Pancreas (tissue), 10 donors: ENCODE measurements at places on chromosomes 7 and 10. TPM values are rescaled to one million over a fixed set of nuclear protein-coding genes. Genes with fewer than 3 reads are reported as not detected.
A peak's percentile ranks its signal among the peaks of the same experiment; 100 is the strongest.

GRCh38 chr7:88095-88926 lies 104.1 kb upstream of the FAM20C start:
- no peaks in the 10 kb centered on the region for H3K27me3 ChIP-seq
- no peaks in the 10 kb centered on the region for H3K36me3 ChIP-seq
- no peak overlapping the region for H3K27ac ChIP-seq
- H3K4me1 ChIP-seq, result peaks cover 4% of the 10 kb centered on the region
- H3K4me3 ChIP-seq, result no peak overlapping the region
- DNase-seq, result no peak

DNA sequence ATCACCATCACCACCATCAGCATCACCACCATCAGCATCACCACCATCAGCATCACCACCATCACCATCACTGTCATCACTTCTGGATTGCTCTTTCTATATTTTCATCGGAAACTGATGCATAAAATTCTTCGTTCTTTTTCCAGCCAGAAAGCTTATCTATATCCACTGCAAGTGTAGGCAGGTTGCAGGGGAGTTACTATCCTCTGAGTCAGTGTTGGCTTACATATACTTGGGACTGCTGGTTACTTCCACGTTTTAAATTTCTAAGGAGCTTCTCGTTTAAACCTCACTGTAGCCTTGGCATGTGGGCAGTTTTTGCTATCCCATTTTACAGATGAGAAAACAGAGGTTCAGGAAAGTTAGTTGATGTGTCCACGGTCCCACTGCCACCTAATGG lies 66.1 kb downstream of the FOXL3 start:
- no peaks in the 10 kb centered on the region for H3K36me3 ChIP-seq
- H3K4me3 ChIP-seq, result no peak overlapping the region
- H3K27me3 ChIP-seq, result no peaks in the 10 kb centered on the region
- H3K27ac ChIP-seq, result no peak overlapping the region

DNA sequence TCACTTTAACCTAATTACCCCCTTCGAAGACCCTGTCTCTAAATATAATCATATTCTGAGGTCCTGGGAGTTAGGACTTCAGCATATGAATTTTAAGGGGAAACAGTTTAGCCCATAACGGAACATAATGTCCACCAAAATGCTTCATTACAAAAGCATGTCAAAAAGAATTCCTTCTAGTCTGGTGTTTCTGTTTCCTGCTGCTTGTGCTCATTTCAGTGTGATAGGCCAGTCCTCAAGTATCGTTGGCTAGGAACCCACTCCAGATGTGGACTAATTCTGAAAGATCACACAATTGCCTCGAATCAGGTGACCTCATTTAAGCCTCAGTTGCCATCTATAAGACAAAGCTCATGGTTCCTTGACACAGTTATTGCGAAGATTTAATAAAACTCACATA lies 29.6 kb downstream of the INPP5F start:
- peaks cover 10% of the 10 kb centered on the region for H3K4me1 ChIP-seq
- no peak overlapping the region for H3K4me3 ChIP-seq
- H3K27ac ChIP-seq, result no peak overlapping the region
- H3K36me3 ChIP-seq, result no peaks in the 10 kb centered on the region

DNA sequence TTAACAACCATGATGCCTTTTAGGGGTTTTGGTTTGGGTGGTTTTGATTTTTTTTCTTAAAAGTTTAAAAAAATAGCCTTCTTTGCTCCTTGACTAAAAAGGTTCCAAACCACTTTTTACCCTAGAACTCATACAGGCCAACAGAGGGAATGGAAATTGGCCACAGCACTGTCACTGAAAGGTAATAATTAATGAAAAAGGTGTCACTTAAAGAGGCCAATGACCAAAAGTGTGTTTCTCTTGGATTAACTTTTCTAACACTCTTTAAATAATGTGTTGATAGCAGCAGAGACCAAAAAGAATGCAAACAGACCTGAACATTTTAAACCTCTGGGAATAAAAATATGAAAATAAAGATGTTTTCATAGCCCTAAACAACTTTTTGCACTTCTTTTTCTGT lies 221.1 kb upstream of the TCF7L2 start:
- no peak for DNase-seq
- H3K4me1 ChIP-seq, result peaks cover 25% of the 10 kb centered on the region
- H3K27me3 ChIP-seq, result no peaks in the 10 kb centered on the region
- H3K4me3 ChIP-seq, result no peak overlapping the region

DNA sequence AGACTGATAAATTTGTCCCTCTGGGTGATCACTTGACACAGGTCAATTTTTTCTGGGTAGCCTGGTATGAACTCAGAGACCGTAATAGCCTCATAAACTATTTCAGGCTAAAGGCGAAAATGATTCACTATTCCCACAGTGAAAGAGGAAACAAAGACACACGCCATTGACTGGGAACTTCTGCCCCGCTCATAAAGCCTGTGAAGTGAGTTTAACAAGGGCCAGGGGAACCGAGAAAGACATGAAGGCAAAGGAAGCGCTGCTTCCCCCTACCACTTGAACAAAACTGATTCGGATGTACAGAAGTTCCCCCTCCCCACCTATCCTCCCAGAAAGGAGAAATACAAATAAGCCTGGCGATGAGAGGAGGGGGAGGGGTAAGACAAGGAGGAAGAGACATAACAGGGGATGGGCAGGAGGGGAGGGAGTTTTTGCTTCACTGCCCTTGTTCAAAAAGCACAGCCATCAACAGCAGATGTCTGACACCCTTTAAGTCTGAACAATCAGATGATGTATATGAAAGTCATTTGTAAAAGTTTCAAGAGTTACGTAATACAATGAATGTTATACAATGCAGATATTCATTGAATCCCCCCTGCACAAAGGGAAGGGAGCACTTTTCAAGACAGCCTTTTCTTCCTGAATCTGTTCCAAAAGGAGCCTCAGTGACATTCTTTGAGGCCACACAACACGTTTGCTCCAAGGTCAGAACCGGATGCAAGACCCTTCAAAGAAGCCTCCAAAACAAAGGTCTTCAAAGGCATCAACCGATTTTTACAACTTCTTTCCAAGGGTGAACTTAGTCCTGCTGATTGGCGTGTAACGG lies 734 bp downstream of the ABCB4 start:
- no peaks in the 10 kb centered on the region for H3K36me3 ChIP-seq
- no peak overlapping the region for H3K27ac ChIP-seq
- H3K4me3 ChIP-seq, result peak overlapping the region; percentile 56

DNA sequence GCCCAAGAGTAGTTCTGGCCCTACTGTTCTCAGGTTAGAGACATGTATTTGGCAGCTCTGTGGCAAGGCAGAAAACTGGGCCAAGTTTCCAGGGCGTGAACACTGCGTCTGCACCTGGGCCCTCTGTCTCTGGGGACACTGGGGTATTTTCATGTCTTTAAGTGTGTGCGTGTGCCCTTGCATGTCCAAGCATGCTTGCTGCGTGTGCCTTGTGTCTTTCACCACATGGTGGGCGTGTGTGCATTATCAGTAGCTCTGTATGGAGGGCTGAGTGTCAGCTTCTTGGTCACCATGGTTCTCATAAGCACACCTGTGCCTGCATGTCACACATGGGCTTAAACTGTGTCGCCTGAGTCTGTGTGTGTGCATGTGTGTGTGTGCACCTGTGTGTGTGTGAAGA lies 69.3 kb downstream of the HIPK2 start:
- H3K36me3 ChIP-seq, result no peaks in the 10 kb centered on the region
- peaks cover 7% of the 10 kb centered on the region for H3K4me1 ChIP-seq
- H3K4me3 ChIP-seq, result no peak overlapping the region
- no peak for DNase-seq
- H3K27ac ChIP-seq, result no peak overlapping the region

Gene SFTPA1
- 1.1 TPM for total RNA-seq

Gene PKD2L1
- not detected for total RNA-seq

- no peak for DNase-seq
- peaks cover 9% of the 10 kb centered on the region for H3K4me1 ChIP-seq
- peak overlapping the region; percentile 96 for H3K27ac ChIP-seq
- peak overlapping the region; percentile 82 for H3K4me3 ChIP-seq
- H3K36me3 ChIP-seq, result no peaks in the 10 kb centered on the region
Observed at GRCh38 chr7:144834641-144835144, 1.2 kb downstream of the TPK1 start.

GRCh38 chr7:112052993-112053736 lies 153.0 kb downstream of the DOCK4 start:
- no peak overlapping the region for H3K4me3 ChIP-seq
- H3K4me1 ChIP-seq, result peaks cover 11% of the 10 kb centered on the region
- no peaks in the 10 kb centered on the region for H3K36me3 ChIP-seq
- no peaks in the 10 kb centered on the region for H3K27me3 ChIP-seq
- no peak for DNase-seq

DNA sequence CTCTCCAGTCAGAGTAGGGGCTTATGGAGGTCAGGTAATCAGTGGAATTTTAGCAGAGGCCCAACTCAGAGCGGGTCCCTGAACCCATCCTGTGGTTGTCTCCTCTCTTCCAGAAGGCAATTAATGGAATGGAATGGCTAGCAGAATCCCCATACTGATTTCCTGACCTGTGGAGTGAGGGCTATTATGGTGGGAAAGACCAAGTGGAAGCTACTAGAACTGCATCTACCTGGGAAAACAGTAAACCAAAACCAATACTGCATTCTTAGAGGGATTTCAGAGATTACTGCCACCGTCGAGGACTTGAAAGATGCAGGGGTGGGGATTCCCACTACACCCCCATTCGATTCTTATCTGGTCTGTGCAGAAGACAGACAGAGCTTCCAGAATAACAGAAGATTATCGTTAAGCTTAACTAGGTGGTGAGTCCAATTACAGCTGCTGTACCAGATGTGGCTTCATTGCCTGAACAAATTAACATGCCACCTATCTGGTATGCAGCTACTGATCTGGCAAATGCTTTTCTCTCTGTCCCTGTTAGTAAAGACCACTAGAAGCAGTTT lies 73.2 kb downstream of the LMBR1 start:
- no peak overlapping the region for H3K4me3 ChIP-seq
- H3K36me3 ChIP-seq, result no peaks in the 10 kb centered on the region
- no peak overlapping the region for H3K27ac ChIP-seq
- no peak for DNase-seq
- H3K4me1 ChIP-seq, result no peaks in the 10 kb centered on the region

- no peaks in the 10 kb centered on the region for H3K27me3 ChIP-seq
- no peaks in the 10 kb centered on the region for H3K36me3 ChIP-seq
- no peak for DNase-seq
- H3K4me3 ChIP-seq, result no peak overlapping the region
Observed at GRCh38 chr7:6558837-6559236, 7.6 kb upstream of the GRID2IP start.

Gene LIPM
- not detected for total RNA-seq

Gene EEF1AKMT2
- total RNA-seq, result 6.7 TPM

DNA sequence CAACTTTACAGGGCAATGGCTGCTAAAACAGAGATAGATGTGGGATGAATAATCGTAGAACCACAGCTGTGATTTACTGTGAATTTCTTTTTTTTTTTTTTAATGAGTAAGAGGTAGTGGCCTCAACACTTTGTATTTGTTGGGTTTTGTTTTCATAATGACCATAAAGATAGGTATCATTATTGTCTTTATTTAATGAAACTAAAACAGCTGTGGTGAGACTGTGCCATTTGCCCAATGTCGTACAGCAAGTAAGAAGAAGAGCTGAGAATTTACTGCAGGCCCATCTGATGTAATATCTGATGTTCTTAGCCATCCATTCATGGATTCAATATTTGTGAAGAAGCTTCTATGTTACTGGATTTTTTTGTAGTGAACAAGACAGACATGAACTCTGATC lies 271.2 kb downstream of the IPMK start:
- no peak overlapping the region for H3K27ac ChIP-seq
- H3K36me3 ChIP-seq, result no peaks in the 10 kb centered on the region
- DNase-seq, result no peak
- no peak overlapping the region for H3K4me3 ChIP-seq

GRCh38 chr10:99548041-99548530 lies 15.3 kb downstream of the NKX2-3 start:
- no peaks in the 10 kb centered on the region for H3K36me3 ChIP-seq
- no peak overlapping the region for H3K4me3 ChIP-seq
- H3K27ac ChIP-seq, result no peak overlapping the region
- peaks cover 2% of the 10 kb centered on the region for H3K27me3 ChIP-seq

GRCh38 chr7:148964483-148965267 lies 63.6 kb downstream of the PDIA4 start:
- H3K27me3 ChIP-seq, result no peaks in the 10 kb centered on the region
- DNase-seq, result no peak
- H3K27ac ChIP-seq, result no peak overlapping the region
- no peaks in the 10 kb centered on the region for H3K36me3 ChIP-seq
- H3K4me1 ChIP-seq, result no peaks in the 10 kb centered on the region

DNA sequence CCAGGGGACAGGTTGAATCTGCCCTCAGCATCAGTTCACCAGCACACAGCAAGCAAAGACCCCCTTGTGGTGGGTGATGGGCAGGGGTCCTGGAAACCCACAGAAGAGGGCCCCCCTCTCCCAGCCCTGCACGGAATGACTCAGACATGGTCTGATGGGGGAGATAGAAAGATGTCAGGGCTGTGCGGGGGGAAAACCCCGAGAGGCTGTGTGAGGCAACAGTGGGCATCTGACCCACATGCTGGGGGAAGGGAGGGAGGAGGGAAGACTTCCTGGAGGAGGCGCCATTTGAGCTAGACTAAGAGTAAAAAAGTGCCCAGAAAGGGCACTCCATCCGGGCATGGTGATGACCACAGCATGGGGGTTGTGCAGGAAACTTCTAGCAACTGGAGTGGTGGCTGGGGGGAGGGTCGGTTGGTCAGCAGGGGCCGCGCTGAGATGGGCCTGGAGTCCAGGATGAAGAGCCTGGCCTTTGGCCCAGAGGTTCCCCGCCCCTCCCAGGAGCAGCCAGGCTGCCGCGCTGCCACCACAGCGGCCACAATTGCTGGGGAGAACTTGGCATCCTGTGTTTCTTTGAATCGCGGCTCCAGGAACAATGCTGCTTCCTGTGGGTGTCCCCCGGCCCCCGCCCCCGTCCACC lies 2.5 kb downstream of the LFNG start:
- peak overlapping the region; percentile 88 for H3K27ac ChIP-seq
- peak overlapping the region; percentile 80 for H3K4me3 ChIP-seq
- no peaks in the 10 kb centered on the region for H3K36me3 ChIP-seq
- peak; percentile 43 for DNase-seq

- no peak overlapping the region for H3K4me3 ChIP-seq
- H3K27ac ChIP-seq, result no peak overlapping the region
- H3K36me3 ChIP-seq, result no peaks in the 10 kb centered on the region
- DNase-seq, result no peak
- no peaks in the 10 kb centered on the region for H3K4me1 ChIP-seq
Observed at GRCh38 chr7:71015252-71015900, 116.6 kb upstream of the GALNT17 start.

Gene PNLIPRP2
- total RNA-seq, result 3,126 TPM

Gene GCK
- 0.79 TPM for total RNA-seq

DNA sequence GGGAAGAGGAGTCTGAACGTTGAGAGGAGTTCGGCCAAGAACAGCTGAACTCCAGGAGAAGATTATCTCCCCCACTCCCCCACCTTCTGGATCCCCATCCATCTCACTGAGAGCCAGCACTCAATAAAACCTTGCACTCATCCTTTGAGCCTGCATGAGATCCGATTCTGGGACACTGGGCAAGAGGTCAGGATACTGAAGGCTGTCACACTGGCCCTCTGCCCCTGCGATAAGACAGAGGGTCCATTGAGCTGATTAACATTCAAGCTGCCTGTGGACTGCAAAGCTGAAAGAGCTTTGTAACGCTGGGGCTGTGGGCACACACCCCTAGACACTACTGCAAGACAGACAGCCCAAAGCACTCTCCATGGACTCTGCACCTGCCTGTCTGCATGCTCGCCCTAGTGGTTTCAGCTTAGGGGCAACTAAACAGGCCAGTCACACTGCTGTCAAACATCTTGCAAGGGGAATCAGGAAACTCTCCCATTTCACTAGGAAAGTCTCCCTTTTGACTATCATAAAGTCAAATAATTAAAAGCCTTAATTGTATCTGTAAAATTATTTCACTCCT lies 42.3 kb upstream of the CNTNAP2 start:
- no peaks in the 10 kb centered on the region for H3K27me3 ChIP-seq
- DNase-seq, result no peak
- H3K27ac ChIP-seq, result no peak overlapping the region
- H3K4me3 ChIP-seq, result no peak overlapping the region
